ENCODE measurements at places on chromosomes 6 and 20.
A peak's percentile ranks its signal among the peaks of the same experiment; 100 is the strongest.

DNA sequence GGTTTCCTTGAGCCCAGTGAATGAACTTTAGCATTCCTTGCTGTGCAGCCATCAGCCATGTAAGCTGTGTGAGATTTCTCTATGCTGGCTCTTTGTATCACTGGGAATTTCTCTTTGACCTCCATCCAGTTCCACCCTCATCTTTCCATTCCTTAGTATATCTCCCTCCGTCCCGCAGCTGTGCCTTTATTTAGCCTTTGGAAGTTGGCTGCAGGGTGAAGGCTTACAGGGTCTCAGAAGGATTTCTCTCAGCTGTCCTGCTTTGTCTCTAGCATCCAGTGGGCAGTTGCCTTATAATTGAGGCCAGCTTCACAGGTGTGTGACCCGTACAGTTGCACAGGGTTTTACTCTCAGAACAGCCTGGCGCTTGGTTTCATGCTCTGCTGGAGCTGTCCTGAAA is 144.3 kb downstream of the PXDC1 start:
- no peak for DNase-seq

DNA sequence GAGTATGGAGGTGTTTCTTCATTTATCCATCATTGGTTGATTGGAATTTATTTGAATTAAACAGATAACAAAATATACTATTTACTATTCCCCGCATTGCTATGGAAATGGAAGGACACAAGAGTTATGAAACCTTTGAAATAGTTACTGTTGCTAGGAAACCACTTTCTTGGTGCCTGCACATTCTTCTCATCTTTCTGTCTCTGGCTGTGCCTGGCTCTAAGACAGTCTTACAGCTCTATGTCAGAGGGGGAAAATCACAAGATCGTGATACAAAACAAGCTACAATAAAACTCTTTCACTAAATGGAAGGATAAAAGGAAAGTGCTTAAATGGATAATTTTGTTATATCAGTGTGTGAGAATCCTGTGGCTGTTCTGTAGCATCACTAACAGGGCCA is 453.0 kb downstream of the LMBRD1 start:
- no peak for DNase-seq

DNA sequence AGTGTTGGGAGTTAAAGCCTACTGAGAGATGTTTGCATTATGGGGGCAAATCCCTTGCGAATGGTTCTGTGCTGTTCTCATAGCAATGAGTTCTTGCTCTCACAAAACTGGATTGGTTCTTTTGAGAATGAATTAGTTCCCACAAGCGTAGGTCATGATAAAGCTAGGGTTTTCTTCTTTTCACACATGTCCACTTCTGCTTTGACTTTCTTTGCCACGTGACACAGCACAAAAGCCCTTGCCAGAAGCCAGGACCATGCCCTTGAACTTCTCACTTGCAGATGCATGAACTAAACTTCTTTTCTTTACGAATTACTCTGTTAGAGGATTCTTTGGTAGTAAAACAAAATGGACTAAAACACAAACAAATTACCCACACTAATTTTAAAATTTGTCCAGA is 922.8 kb downstream of the EPHA7 start:
- DNase-seq = no peak

DNA sequence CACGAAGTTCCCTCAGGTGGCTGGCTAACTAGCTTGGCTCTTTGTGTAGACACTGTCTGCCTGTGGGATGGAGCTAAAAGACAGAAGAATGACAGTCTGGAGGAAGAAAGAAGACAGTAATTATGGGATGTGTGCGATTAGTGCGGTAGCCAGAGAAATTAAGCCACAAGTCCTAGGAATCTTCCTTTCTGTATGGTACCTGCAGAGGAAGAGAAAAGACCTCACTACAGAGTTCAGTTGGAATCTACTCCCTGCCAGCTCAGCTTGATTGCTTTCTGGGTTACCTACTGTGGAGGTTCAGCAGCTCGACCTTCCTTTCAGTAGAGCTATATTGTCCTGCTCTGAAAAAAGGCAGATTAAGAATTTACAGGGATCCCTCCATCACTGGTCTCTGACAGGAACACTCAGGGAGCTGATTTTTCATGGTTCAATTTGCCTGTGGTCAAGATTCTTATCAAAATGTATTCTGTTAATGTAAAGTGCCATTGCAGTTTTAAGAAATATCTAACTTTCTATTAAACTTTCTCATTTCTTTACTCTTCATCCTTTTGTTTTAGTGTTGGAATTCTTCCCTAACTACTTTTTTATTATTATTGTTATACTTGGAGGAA is 187.2 kb downstream of the CENPW start:
- DNase-seq = no peak

- DNase-seq = no peak
Measured at GRCh38 chr6:165663377-165663735, 315 bp upstream of the PDE10A start.

DNA sequence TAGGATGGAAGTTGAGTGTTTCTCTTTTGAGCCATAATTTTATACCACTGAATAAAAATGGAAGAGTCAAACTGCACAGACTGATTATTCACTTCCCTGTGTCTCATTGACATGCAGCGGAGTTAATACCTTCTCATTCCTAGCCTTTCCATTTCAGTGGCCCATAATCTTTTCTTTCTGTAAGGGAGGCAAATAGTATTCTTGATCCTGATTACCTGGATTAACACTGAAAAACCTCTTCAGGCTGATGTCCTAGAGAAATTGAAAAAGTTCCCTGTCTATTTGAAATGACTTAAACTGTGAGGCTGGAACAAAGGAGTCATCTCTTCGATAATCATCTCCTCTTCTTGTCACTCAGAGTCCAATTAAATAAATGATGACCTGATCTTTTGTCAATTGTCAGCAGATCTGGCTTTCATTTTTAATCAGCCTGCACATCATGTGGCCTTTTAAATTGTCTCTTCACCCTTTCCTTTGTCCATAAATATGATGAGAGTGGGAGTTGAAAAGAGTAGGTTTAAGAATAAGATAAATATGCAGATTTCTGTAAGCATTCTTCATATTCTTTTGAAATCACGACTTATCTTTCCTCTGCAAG is 713.0 kb downstream of the EPM2A start:
- no peak for DNase-seq

DNA sequence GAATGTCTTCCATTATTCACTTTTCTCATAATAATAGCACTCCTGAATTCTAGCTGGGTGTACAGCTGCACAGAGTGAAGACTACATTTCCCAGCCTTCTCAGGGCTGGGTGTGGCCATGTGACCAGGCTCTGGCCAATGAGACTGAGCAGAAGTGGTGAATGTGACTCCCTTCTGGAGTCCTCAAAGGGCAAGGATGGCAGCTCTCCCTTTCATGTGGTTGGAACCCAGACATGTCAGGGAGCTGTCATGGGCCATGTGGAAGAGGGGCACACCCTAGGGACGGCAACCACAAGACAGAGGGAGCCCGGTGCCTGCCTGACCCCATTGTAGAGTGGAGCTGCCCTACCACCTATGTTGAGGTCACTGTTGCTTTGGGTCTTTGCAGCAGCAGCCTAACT is 312.8 kb upstream of the SULF2 start:
- peak; percentile 39 for DNase-seq

DNA sequence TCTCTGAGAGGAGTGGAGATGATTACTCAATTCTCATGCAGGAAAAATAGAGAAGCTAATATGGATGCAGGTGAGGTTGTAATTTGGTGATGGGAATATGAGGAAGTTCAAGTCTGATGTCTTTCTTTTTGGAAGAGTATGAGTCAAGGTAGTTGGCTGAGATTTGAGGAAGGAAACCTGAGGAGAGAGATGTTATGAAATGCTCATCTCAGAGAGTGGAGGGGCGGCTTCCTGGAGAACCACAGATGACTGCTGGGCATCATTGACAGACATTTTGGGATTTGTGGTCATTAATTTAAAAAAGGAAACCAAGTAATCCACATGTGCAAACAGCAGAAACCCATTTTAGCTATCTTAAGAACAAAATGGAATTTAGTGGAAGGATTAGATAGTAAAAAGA is 72.5 kb upstream of the UST start:
- DNase-seq = no peak

Measured in DND-41 (cell line).